GDM1 (cell line): ENCODE measurements at places on chromosomes 3 and 15.

DNA sequence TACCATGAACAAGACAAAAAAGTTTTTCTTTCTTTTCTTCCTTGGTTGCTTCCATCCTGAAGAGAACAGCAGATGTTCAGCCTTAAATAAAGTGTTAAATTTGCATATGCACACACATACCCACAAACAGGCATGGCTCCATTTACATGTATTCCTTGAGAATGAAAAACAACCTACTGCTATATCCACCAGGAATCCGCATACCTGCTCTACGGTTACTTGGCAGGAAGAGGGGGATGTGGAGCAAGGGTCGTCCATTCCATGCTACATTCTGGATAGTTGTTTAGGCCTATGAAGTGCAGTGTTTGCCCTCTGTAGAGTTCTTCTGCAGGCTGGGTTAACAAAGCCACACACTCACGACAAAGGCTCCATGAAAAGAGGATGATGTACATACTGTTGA lies 322.8 kb downstream of the KCNH8 start:
- no peak for DNase-seq

- DNase-seq: no peak
These were observed 218.1 kb downstream of the ADAMTSL3 start for GRCh38 chr15:83871808-83872559.

- DNase-seq: no peak
These were observed 1.4 kb downstream of the PLSCR1 start for GRCh38 chr3:146542978-146543377.

GRCh38 chr3:71355862-71356261 lies 227.7 kb downstream of the FOXP1 start:
- DNase-seq: no peak

GRCh38 chr3:62999158-62999557 lies 123.9 kb upstream of the CADPS start:
- DNase-seq: no peak
